ENCODE measurements at places on chromosomes 7 and 10. TPM values are rescaled to one million over a fixed set of nuclear protein-coding genes. Genes with fewer than 3 reads are reported as not detected.

GRCh38 chr7:20183086-20183485 is 34.1 kb downstream of the MACC1 start:
- no peaks in the 10 kb centered on the region for H3K4me1 ChIP-seq
- no peak overlapping the region for H3K27ac ChIP-seq
- no peak overlapping the region for H3K4me3 ChIP-seq
- H3K36me3 ChIP-seq: no peaks in the 10 kb centered on the region
- H3K27me3 ChIP-seq: peaks cover 1% of the 10 kb centered on the region

DNA sequence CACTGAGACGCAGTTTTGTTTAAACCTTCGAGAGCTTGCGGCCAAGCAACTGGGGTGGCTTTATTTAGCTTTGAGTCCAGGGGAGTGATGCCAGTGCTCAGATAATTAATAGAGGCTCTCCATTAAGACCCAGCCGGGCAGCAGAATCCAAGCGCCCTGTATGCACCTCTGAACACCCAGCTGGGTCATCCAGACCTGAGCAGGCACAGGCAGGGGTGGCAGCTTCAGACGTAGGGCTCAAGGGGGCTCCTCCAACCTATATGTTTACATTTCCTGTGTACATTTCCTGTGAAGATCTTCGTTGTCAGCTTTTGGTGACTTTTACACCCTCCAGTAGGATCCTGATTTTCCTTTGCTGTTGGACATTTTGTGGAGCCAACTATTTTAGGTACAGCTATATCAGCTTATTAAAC is 719.5 kb downstream of the LRMDA start:
- no peak for DNase-seq
- no peak overlapping the region for H3K4me3 ChIP-seq
- H3K4me1 ChIP-seq: no peaks in the 10 kb centered on the region
- no peak overlapping the region for H3K27ac ChIP-seq

GRCh38 chr7:84040355-84040754 is 154.2 kb downstream of the SEMA3A start:
- no peak overlapping the region for H3K4me3 ChIP-seq
- H3K27ac ChIP-seq: no peak overlapping the region
- H3K4me1 ChIP-seq: no peaks in the 10 kb centered on the region
- no peaks in the 10 kb centered on the region for H3K27me3 ChIP-seq
- H3K36me3 ChIP-seq: no peaks in the 10 kb centered on the region

GRCh38 chr7:1965579-1966294 is 267.0 kb downstream of the MAD1L1 start:
- no peaks in the 10 kb centered on the region for H3K27me3 ChIP-seq
- H3K4me1 ChIP-seq: peaks cover 32% of the 10 kb centered on the region
- no peak overlapping the region for H3K4me3 ChIP-seq
- DNase-seq: no peak
- no peak overlapping the region for H3K27ac ChIP-seq
- peaks cover 47% of the 10 kb centered on the region for H3K36me3 ChIP-seq

- no peak overlapping the region for H3K27ac ChIP-seq
- DNase-seq: no peak
- H3K4me3 ChIP-seq: peak overlapping the region; percentile 72
- H3K27me3 ChIP-seq: peaks cover 20% of the 10 kb centered on the region
Measured at GRCh38 chr7:69823151-69823744, 225.0 kb downstream of the AUTS2 start.

GRCh38 chr10:131141645-131142516 is 169.6 kb downstream of the TCERG1L start:
- H3K36me3 ChIP-seq: no peaks in the 10 kb centered on the region
- H3K27ac ChIP-seq: no peak overlapping the region
- no peaks in the 10 kb centered on the region for H3K27me3 ChIP-seq
- no peaks in the 10 kb centered on the region for H3K4me1 ChIP-seq
- H3K4me3 ChIP-seq: no peak overlapping the region

DNA sequence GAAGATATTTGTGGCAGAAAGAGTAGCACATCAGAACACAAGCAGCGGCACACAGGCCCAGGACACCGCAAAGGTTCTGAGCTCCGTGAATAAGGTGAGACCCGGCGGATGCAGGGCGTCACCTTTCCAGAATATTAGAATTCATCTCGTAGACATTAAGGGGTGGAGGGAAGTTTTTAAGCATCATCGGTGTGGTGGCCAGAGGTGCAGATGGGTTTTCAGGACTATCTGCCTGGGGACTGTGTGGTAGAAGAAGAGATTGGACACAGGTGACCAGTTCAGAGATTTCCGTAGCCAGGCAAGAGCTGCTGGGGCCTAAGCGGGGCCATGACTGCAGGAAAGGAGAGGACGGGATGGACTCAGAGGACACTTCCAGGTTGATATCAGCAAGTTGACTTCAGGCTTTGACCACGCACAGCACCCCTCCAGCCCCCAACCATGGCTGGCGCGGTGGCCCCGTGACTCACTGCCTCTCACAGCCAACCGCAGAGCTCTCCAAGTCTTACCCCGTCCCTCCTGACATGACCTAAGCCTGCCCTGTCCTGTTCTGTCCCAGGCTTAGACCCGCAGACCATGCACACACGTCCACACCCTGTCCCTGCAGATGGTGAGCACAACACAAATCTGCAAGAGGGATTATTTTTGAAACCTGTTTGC is 97.2 kb downstream of the OAT start:
- no peak for DNase-seq
- no peaks in the 10 kb centered on the region for H3K27me3 ChIP-seq

DNA sequence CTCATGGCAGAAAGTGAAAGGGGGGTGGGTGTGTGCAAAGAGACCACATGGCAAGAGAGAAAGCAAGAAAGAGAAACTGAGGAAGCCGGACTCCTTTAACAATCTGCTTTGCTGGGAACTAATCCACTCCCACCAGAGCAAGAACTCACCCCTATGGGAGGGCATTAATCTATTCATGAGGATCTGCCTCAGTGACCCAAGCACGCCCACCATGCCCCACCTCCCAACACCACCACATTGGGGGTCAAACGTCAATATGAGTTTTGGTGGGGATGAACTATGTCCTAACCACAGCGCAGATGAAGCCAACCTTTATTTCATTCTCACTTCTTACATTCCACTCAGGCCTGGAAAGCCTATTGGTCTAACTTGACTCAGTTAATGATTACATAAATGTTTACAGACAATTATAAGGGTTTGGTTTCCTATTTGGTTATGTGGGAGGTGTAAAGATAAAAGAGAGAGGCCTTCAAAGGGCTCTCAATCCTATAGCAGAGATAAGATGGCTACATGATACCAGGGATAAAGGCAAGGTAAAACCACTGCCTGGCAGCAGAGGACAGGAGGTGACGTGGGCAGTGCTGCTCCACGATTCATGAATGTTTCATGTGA is 601.8 kb downstream of the PARD3 start:
- H3K4me3 ChIP-seq: no peak overlapping the region
- no peaks in the 10 kb centered on the region for H3K4me1 ChIP-seq
- no peak for DNase-seq
- no peak overlapping the region for H3K27ac ChIP-seq
- H3K27me3 ChIP-seq: no peaks in the 10 kb centered on the region

The UTF1 gene
- not detected for total RNA-seq

The CALML5 gene
- total RNA-seq: not detected

The HOXA3 gene
- not detected for total RNA-seq

The AGBL3 gene
- 2.9 TPM for total RNA-seq

All from activated CD8-positive, alpha-beta T cell treated with anti-CD3 and anti-CD28 coated beads for 36 hours (primary cell).